ENCODE measurements at places on chromosomes 16 and 17.

DNA sequence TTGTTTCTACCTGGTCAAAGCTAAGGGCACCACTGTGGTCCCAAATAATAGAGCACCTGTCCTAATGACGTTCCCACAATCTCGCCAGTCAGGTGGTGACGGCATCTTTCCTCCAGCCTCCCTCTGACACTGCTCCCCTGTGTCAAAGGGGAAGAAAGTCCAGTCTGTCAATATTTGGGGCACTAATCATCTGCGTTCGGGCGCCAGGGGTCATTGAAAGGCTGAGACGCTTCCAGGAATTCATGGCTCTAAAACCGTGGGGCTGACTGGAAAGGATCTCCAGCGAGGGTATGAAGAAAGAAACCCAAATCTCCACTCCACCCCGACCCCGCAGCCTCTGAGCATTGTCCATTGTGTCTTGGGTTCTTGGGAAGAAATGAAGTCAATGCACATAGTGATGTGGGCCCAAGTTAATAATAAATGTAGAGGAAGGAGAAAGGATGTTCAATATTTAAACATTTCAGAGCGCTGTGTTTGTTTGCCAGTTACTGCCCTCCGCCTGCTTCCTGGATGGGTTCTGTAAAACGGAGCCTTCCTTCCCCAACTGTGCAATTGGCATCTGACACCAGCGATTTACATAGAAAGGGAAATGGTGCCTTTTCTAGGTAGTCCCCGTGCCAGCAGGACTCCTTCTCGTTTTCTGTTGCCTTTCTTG, 103.2 kb downstream of the SOCS1 start:
- DNase-seq: no peak

DNA sequence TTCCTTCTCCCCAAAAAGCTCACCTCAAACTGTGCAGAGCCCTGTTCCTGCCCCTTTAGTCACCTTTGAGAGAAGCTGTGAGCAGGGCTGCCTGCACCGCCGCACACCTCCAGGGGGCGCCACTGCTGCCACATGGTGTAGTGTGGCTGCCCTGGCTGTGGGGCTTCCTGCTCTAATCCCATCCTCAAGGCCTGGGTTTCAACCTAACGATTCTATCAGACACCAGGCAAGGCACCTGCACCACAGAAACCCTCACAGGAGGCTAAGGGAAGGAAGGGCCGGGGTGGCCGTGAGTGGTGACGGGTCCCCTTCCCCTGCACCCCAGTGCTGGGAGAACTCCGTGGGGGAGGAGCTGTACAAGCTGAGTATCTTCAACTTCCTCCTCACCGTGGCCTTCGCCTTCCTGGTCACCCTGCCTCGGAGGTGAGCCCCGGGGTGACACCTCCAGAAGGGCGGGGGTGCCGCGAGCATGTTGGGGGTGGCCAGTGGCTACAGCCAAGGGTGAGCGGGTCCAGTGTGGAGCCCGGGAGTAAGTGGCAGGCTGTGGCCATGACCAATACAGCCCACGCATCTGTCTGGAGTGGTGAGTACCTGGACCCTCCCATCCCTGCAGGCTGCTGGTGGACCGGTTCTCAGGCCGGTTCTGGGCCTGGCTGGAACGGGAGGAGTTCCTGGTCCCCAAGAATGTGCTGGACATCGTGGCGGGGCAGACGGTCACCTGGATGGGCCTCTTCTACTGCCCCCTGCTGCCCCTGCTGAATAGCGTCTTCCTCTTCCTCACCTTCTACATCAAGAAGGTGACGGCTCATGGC, 7.0 kb downstream of the TMC8 start:
- DNase-seq: no peak

GRCh38 chr16:26987597-26988010, 79.1 kb upstream of the C16orf82 start:
- no peak for DNase-seq

DNA sequence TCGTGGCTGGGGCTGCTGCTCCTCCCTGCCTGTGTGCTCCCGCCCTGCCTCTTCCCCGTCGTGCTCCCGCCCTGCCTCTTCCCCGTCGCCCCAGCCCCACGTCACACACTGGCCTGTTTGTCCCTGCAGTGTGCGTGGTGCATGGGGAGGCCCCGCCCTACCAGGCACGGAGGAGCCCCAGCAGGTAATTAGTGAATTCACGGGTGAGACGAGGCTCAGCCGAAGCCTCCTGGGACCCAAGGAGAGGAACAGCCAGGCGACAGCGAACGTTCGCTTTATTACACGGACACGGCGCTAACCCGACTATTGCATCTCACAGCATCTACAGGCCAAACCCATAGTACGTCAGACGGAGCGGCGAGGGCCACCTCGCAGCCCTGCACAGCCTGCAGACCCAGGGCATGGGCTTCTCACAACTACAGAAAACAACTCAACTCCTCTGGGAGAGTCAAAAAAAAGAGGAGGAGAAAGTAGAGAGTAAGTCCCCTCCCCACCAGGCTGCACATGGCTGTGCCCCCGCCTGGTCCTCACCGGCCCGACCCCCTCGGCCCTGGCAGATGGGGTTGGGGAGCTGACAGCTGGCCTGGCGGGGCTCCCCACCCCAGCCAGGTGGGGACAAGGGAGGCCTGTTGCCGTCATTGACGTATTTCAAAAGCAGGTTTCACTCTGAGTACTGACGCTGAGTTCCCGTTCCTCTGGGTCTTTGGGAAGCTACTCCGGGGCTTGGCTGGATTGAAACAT, 4.3 kb upstream of the PABPN1L start:
- DNase-seq: no peak

GRCh38 chr16:86990451-86990850, 326.7 kb downstream of the C16orf95 start:
- no peak for DNase-seq

- no peak for DNase-seq
Measured at GRCh38 chr16:84026606-84027005, 16.0 kb downstream of the SLC38A8 start.

GRCh38 chr17:68676856-68677255, 75.7 kb upstream of the FAM20A start:
- no peak for DNase-seq

Data from stimulated activated CD8-positive, alpha-beta memory T cell treated with anti-CD3 and anti-CD28 coated beads, Interleukin-4, amount 100 ng/mL, for 24 hours (primary cell).